Activated T-cell treated with anti-CD3 and anti-CD28 coated beads, Interleukin-2, amount 50 U/mL, for 4 hours (primary cell): ENCODE measurements at places on chromosomes 1 and 21.

GRCh38 chr1:66412704-66413103 lies 121.2 kb upstream of the SGIP1 start:
- no peak for DNase-seq

DNA sequence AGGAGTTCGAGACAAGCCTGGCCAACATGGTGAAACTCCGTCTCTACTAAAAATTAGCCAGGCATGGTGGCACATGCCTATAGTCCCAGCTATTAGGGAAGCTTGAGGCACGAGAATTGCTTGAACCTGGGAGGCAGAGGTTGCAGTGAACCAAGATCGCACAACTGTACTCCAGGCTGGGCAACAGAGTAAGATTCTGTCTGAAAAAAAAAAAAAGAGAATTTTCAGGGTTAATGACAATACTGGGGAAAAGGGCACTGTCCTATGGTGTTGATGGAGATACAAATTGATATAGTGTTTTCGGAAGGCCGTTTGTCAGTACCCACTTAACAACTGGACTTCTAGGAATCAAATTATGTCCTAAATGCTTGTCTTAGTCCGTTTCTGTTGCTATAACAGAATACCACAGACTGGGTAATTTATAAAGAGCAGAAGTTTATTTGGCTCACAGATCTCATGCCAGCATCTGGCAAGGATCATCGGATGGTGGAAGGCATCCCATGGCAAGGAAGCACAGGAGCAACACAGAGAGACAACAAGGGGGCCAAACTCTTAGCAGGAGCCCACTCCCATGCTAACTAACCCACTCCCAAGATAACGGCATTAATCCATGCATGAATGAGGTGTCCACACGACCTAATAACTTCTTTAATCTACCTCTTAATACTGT lies 41.3 kb downstream of the ZBTB8A start:
- DNase-seq, result no peak

DNA sequence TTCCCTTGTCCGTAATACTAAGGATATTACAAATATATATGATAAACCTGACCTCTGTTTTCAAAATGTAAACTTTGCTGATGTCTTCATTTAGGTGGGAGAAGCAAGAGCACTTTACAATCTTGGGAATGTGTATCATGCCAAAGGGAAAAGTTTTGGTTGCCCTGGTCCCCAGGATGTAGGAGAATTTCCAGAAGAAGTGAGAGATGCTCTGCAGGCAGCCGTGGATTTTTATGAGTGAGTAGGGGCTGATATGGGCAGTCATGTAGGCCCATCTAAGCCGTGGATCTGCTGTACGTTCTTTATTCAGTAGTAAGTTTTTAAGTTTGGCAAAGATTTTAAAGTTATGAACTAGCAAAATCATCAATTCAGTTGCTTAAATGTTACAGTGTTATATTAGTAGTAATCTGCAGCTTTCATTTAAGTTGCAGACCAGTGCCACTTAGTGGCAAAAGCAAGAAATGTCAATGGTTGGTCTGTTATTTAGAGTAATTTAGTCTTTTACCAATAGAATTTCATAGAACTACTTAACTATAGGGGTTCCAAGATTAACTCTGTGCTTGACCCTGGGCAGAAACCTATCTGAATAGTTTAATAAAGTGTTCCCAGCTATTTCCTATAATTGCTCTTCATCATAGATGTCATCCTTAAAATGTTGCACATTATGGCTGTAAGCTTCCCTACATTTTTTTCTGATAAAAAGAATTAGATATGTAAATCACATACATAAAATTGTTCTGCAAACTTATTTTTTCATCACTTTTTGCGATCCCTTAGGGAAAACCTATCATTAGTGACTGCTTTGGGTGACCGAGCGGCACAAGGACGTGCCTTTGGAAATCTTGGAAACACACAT lies 21.3 kb downstream of the GPSM2 start:
- DNase-seq, result no peak

GRCh38 chr1:231666220-231666936 lies 39.8 kb downstream of the DISC1 start:
- no peak for DNase-seq

DNA sequence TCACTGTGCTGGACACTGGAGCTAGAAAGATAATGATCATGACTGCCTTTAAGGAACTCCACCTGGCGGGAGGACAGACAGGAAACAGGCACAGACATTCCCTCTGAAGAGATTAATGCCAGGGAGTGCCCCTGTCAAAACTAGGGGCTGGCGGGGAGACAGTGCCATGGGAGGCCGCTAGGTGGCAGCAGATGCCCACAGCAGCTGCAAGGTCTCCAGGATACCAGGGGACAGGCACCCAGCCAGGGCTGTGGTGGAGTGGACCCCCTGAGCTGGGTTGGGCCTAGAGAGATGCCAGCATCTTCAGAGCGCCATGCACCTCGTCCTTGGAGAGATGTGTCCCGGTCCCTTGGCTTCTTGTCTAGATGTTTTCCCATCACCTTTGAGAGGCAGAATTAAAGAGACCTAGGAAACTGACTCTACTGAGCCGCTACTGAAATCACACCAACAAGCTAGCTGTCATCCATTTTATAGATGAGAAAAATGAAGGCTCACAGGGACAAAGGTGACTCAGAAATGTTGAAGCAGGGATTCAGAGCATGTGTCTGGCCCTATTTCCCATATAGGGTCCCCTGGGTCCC lies 3.6 kb downstream of the REN start:
- DNase-seq, result peak; percentile 82

GRCh38 chr1:60903591-60903990 lies 178.8 kb upstream of the NFIA start:
- DNase-seq, result no peak

GRCh38 chr21:29221253-29221744 lies 77.4 kb upstream of the BACH1 start:
- DNase-seq, result no peak

- DNase-seq, result no peak
These were observed 24.8 kb upstream of the RGS18 start for GRCh38 chr1:192133350-192133926.

- DNase-seq, result no peak
These were observed 503.9 kb upstream of the USP24 start for GRCh38 chr1:55718758-55719671.

GRCh38 chr1:181513786-181514297 lies 30.5 kb downstream of the CACNA1E start:
- DNase-seq, result no peak

DNA sequence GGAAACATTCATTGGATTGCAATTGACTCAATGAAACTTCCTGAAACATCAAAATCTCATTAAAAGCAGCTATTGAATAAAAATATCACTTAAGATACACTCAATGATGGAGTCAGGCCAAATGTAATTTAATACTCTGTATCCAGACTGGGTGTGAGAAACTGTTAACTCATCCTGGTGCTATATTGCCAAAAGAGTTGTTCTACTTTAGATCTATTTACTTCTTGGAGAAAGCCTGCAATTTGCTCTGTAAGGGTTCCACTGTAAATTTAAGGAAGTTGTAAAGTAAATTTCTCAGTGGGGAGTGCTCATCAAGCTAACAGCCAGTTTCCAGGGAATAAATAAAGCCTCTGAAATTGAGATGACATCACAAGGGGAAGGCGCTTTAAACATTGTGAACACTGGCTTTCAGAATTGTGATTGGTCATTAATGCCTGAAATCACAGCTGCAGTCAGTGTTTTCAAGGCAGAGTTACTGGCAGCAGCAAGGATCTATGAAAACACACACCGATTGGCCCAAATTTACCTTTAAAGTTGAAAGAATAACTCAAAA lies 91.4 kb downstream of the OLFM3 start:
- no peak for DNase-seq

DNA sequence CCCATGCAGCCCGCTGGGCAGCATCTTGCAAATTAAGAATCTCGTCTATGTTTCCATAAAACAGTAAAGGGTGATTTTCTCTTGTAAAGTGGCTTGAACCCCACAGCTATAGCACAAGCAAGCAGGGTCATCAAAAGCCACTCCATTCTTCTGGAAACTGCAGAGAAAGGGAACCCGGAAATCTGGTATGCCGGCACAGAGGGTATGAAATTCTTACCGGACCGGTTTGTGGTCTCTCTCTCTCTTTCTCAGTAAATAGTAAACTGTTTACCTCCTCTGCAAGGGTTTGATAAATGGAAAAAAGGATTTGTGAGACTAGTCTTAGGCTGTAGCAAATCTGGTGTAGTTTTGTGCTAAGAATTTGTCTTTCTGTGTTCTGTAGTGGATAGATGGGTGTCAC lies 2.7 kb upstream of the ADSS2 start:
- no peak for DNase-seq
